ENCODE measurements at places on chromosomes 4 and X.

DNA sequence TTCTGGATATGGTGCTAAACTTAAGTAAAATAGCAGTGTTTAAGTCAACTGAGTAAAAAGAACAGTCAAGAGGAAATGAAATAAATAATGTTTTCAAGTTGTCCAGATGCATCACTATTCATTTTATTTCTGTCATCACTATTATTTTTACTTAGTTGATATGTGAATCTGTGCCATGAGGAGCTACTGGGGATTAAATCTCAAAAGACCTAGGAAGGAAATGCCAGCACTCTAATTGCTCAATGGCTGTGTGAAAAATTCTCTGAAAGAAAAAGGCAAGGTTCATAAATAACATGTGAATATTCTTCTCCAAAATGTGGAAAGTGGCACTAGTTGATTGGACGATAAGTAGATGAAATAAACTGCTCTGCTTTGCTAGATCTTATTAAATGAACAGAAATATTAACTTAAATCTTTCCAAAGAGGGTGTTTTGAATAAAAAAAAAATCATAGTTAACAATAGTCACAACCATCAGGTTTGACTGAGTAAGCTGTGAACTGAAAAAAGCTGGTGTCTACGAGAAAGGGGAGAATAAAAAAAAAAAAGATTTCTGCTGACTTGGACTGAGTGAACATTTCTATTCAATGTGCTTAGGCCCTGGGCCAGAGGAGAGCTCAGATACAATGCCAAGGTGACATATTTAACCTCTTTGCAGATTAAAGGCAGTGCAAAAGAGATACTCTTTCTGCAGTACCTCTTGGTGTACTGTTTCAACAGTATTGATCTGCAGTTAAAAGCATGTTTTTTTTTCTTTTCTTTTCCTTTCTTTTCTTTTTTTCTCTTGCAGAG is 1.6 kb downstream of the SPARCL1 start:
- peak; percentile 59 for DNase-seq

DNA sequence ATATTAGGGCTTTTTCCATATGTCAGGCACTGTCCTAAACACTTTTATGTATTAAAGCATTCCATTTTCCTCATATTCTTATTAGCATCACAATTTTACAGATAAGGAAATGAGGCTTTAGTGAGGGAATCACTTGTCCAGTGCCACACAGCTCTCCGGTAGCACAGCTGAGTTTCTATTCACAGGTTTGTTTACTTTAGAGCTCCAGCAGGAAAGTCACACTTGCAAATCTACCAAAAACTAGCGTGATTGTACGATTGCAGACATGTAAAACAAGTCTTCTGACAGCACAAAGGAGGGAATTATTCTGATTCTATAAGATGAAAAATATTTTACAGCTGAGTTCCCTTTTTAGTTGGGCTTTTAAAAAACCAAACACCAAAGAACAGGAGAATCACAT is 472.1 kb downstream of the TMA16 start:
- DNase-seq: no peak

DNA sequence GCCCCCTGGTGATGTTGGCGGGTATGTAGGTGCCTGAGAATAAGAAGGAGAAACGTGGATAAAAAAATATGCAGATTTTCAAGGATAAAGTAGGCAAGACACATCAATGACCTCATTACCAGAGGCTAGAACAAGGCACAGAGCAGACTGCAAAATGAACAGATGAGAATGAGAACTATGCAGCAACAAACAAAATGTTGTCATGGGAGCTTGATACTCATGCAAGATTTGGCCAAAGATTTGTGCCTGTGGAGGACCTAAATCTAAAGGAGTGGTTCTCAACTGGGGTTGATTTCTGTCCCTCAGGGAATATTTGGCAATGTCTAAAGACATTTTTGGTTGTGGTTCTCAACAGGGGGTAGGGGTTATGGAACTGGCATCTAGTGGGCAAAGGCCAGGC is 177.3 kb downstream of the FRMPD4 start:
- no peak for DNase-seq

- no peak for DNase-seq
Measured at GRCh38 chr4:26788341-26788733, 72.3 kb upstream of the STIM2 start.

GRCh38 chr4:14560577-14560976 is 441.7 kb upstream of the CPEB2 start:
- no peak for DNase-seq

DNA sequence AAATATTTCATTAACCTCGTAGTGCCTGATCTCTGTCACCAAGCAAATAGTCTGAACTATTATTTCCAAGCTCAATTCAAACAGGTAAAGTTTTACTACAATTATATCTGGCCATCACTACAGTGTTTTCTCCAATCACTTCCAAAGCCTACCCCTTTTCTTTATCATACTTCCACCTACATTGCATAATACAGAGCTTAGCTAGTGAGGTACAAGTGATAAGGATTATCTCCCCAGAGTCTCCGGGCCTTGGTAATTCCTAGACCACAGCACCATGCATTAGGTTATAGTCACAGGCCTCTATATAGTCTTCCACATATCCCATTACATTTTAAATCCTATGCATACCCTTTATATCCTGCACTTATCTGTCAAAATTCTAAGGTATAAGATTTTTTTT is 154.2 kb downstream of the SNCA start:
- DNase-seq: no peak

- DNase-seq: no peak
Measured at GRCh38 chr4:76830964-76831703, 66.8 kb downstream of the SOWAHB start.

GRCh38 chr4:48247142-48247877 is 22.3 kb downstream of the TEC start:
- DNase-seq: no peak

DNA sequence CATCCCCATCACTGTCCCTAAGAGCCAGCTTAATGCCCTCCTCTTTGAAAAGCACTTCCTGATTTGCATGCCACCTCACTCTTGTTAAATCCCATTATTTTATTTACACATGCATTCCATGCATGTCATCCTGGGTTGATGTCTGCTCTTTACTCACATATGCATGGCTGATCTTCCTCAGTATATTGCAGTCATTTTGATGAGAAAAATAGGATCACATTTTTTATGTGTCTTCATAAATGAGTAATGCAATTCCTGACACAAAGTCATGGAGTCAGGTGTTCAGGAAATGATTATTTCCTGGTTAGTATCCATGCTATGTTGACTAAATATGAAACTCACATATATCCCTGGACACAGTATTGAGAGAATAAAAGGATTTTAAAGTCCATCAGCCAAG is 204.7 kb downstream of the SLIT2 start:
- DNase-seq: no peak

GRCh38 chr4:127364911-127365310 is 267.8 kb upstream of the INTU start:
- no peak for DNase-seq

GRCh38 chrX:100264200-100264599 is 145.9 kb downstream of the PCDH19 start:
- DNase-seq: no peak

DNA sequence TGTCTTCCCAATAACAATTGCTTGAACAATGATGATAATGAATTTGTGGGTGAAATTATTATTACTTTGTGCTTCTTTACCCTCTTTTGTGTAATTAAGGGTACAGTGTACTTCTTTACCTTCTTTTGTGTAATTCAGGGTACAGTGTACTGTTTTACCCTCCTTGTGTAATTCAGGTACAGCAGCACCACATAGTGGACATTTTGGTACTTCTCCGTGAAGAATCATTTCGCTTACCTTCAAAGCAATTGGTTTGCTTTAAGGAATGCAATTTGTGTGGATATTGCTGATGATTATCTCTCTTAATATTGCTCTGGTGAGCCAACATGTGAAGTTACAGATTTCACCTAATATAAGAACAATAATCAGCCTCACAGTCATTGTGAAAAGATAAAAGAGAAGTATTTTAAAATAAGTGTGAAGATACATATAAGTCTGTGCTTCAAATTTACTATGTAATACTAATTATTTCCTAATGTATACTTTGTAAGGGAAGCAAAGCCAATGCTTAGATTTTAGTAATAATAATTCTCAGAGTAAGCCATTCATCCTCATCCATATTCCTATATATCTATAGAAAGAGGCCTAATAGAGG is 27.2 kb upstream of the SEC24B start:
- peak; percentile 32 for DNase-seq

DNA sequence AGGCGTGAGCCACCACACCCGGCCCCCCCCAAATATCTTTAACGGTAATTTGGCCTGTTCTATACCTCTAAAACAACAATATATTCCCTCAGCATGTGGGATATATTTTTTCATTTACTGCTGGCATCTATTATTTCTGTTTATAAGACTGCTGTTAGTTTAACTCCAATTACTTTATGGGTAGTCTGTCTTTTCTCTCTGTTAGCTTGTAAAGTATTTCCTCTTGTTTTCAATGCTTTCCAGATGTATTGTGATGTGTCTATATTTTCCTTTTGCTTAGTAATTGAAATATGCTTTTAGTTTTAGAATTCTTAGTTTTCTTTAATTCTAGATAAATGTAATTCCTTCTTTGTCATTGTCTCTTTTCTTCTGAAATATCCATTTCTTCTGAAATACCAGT is 445.8 kb downstream of the ANKRD50 start:
- DNase-seq: no peak

DNA sequence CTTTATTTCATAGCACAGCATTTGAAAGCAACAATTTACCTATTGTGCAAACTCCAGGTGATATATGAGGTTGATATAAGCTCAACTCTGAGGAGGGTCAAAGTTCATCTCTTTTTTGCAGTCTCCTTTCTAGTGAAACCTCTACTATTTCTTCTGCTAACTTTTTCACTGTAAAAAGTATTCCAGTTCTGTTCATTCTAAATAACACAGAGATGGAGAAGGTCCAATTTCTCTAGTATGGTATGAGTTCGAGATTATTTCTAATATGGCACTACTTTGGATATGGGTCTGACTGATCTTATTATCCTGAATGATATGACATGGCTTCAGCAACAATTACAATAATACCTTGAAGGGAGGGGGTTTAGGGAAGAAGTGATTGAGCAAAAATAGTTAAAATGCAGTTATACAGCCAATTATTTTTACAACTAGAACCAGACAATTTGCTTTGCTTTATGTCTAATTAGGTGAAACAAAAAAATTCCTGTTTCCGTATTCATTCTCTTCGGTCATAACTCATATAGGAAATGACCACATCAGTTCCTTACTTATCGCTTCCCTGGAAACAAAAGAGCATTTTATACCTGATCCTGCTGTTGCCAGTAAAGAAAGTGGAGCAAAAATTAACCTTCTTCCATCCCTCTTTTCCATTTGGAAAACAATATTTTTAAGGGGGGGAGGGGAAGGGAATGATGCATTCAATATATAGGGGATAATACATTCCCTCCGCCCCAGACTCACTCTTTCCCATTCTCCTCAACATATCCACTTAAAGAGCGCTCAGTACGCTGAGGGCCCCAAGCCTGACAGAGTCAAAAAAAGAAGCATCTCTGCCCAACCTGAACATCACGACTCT is 1.0 kb downstream of the TBC1D9 start:
- peak; percentile 76 for DNase-seq

- DNase-seq: peak; percentile 8
Measured at GRCh38 chr4:2800691-2801596, 8.1 kb downstream of the SH3BP2 start.

GRCh38 chr4:82753725-82754410 is 44.7 kb downstream of the SCD5 start:
- no peak for DNase-seq

DNA sequence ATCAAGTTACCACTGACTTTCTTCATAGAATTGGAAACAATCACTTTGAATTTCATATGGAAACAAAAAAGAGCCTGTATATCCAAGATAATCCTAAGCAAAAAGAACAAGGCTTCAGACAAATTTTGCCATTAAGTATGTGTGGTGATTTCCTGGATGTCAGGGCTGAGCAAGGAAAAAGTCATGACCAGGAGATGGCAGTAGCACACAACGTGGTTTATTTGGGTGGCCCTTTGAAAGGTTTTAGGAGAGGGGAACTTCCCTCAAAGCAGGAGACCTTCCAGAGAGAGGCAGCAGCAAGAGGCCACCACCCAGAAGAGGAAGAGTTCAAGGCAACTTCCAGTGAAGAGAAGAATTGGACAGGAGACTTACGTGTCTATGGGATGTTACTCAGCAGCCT is 18.1 kb upstream of the ZXDB start:
- DNase-seq: peak; percentile 25

All from NCI-H1092 treated with DMSO at 0.1 percent for 48 hours (cell line).